ENCODE measurements at places on chromosomes 1 and 21.

- no peak for DNase-seq
These were observed 96.9 kb downstream of the DHRS3 start for GRCh38 chr1:12521096-12521495.

- no peak for DNase-seq
These were observed 75.1 kb upstream of the GRIK1 start for GRCh38 chr21:30014886-30015285.

DNA sequence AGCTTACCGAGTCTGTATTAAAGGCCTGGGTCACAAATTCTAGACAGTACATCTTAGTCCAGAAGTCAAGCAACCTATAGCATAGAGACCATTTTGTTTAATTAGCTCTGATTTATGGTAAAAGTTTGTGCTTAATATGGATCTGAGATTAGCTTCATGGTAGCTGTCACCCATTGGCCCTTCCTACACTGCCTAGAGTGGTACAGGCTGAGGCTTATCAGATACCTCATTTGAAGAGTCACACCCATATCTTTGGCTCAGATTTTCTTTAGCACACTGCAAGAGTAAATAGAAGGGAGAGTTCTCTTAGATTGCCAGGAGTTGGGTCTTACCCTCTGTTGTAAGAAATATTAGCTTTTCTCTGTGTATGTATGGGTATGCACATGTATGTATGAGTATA, 3.6 kb downstream of the AK4 start:
- no peak for DNase-seq

DNA sequence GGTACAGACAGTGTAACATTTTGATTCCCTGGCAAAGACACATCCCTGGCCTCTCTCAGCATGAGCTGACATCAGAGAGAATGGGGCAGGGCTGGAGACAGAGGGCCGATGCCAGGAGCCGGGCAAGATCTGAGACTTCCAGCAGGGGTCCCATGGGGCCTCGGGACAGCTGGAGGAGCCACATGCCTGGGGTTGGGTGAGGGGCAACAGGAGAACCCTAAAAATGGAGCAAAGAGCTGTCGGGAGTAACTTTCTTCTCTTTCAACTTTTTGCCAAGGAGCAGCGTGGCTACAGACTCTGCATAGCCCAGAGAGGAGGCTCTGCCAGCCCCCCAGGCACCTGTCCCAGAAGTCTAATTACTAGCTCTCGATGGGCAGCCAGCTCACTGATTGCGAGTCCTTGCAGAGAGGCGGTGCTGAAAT, 130.8 kb downstream of the LACTBL1 start:
- no peak for DNase-seq

- no peak for DNase-seq
These were observed 1667.8 kb downstream of the KCNT2 start for GRCh38 chr1:194940336-194941030.

GRCh38 chr1:226681652-226682493, 57.2 kb downstream of the ITPKB start:
- no peak for DNase-seq

GRCh38 chr1:200311256-200311655, 98.6 kb downstream of the ZNF281 start:
- no peak for DNase-seq

DNA sequence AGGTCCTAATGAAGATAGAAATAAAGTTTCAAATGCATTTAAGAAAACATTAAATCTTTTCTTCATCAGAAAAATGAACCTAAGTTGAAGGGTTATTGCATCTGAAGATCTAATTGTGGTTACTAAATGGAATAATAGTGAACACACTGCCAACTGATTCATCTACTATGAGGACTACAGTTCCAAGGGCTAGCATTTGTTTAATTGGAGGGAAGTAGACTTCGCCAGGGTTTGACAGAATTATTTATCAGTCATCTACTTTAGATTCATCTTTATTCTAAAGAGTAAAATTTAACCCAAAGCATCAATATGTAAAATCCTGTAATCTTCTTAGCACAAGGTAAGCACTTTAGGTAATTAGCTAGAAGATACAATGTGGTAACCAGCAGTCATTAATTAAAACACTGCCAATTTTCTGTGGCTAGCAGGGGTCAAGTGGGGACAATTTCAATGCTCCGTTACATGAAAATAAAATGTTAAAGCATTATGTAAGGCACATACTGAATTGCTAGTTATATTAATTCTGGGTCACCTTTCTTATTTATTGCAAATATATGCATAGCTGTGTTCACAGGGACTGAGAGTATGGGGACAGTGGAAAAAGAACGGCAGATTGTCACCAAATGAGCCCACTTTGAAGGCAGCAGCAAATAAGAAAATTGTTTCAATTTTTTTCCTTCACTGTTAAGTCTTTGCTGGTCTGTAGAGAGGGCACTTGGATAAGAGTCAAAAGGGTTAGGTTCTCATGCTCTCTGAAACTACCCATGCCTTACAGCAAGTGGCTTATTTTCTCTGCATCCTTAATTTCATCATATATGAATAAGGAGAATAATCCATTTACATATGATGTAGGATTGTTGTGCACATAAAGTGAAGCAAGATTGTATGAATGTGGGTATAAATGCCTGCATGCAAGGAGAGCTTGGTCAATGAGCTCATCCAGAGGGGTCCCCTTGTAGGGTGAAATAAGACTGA, 416.0 kb downstream of the PCP4 start:
- no peak for DNase-seq

- no peak for DNase-seq
These were observed 10.3 kb upstream of the CFAP126 start for GRCh38 chr1:161378014-161378413.

DNA sequence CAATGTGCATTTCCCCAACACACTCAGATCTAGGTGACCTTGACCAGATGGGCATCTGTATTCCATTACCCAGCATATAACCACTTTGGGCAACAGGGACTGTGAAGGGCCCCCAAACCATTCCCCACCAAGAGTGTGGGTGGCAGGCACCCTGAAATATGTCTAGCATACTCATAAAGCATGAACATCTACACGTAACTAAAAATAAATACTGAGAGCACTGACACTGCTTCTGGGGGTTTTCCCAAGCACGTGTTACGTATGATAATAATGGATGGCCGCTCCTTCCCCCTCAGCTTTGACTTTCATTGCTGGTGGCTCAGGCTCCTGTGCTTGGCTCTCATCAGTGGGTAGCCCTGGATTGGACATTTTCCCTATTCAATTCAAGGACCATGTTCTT, 39.1 kb downstream of the IGSF3 start:
- no peak for DNase-seq

GRCh38 chr1:183744132-183744913, 60.6 kb upstream of the RGL1 start:
- no peak for DNase-seq

DNA sequence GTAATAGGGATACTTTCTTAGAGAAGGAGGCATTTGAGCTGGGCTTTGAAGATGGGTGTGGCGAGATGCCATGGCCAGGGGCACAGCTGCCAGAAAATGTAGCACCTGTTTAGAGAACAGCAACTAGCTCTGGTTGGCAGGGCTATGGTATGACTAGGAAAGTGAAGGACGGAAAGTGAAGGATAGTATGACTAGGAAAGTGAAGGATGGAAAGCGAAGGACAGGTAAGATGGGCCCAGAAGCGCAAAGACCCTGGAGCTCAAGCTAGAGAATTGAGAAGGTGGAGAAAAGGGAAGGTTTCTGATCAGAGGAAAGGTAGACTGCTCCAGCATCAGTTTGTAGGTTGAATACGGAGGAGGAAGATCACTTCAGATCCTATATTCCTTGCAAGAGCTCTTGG, 205.4 kb downstream of the SLC35F3 start:
- DNase-seq: no peak

- DNase-seq: no peak
These were observed 80.1 kb upstream of the KCNK2 start for GRCh38 chr1:215002471-215002870.

- no peak for DNase-seq
These were observed 1098.3 kb downstream of the ADGRL2 start for GRCh38 chr1:82899017-82899416.

DNA sequence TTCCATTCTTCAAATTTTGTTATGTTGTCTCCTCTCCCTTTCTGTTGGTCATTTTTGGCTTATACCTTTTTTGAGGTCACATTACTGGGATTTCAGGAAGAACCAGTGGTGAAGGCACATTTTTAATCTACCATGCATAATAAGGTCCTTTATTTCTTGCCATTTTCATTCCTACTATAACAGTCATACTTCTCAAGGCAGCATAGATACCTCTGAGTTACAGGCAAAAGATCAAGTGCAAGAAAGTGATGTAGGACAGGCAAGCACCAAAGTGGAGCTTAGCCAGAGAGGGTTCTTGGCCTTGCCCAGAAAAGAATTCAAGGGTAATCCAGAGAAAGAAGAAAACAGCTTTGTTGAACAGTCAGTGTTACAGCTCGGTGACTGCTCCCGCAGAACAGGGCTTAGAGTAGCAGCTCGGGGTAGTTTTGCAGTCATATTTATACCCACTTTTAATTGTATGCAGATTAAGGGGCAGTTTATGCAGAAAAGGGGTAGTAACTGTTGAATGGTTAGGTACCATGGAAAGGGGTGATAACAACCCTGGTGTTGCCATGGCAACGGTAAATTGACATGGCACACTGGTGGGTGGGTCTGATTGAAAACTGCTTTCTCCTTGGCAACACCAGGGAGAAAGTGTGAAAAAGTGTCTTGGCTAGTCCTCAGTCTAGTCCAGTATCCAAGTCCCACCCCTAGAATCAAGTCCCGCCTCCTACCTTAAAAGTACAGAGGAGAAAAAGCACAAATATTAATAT, 39.6 kb upstream of the DOCK7 start:
- DNase-seq: no peak

DNA sequence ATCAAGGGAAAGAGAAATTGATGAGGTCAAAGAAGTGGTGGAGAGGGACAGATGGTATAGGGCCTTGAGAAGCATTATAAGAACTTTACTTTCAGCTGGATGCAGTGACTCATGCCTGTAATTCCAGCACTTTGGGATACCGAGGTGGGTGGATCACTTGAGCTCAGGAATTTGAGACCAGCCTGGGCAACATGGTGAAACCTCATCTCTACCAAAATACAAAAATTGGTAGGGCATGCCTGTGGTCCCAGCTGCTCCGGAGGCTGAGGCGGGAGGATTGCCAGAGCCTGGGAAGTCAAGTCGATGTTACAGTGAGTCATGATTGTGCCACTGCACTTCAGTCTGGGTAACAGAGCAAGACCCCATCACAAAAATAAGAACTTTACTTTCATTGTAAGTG, 5.7 kb downstream of the TMEM50A start:
- no peak for DNase-seq

DNA sequence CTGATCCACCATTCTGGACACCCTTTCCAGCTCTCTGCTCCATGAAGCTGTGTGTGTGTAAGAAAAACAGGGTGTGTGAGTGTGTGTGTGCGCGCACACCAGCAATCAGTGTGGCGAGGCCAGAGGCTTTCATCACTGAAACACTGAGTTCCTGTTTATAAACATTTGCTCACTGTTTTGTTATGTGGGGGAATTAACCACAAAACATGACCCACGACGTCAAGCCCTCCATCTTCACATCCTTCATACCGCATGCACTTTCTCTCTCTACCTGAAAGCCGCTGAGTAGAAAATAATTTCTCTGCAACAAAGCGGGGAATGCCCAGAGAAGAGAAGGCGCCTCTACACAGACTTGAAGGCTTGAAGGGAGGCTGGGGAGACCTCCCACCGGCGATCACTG, 148.9 kb upstream of the IRF2BP2 start:
- DNase-seq: no peak

GRCh38 chr1:212166644-212167043, 118.6 kb upstream of the PPP2R5A start:
- DNase-seq: no peak

DNA sequence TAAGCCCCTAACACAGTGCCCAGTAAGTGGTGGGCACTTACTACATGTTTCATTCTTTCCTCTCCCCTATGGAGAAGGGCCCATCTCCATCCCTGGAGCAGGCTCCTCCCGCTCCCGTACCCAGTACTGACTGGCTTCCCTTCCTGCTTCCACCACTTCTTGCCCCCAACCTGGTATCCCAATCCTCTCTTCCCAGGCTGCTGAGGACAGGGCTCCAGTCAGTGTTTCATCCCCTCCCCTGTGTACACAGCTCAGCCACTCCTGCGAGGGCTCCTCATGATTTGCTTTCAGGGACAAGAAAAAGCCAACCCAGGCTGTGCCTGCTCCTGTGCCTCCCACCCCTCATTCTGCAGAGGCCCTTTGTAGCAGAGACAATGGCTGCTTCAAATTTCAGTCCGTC, 20.8 kb upstream of the ETV3 start:
- DNase-seq: no peak

DNA sequence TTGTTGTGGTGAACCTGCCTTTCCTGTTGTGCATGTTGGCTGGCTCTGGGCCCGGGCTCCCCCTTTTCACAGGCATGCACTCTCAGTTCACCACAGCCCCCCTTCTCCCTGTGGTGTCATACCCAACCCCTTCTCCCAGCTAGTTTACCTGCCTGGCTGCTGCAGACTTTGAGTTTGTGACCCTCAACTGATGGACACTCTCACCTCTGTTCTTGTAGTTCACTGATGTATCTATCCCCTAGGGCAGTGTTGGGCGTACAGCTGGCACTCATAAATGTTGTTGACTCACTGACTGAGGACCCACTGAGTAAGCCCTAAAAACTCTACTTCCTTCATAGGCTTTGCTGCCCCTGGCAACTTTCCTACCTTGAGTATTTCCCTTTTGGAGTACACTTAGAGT, 54.9 kb downstream of the WDR64 start:
- DNase-seq: no peak

DNA sequence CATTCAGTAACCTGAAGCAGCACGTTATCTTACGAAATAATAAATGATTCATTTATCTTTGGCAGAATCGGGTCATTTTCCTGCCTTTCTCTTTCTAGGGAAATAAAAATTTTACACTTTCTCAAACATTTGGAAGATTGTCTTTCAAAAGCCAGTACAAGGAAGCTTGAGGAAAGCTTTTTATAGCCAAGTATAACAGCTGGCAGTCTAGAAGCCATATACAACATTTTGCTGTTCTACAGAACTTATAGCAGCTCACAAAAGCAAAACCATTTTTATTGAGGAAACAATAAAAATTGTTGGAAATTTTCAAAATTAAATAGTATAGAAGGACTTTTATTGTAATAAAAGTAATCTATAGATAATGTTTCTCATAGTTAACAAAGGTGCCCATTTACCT, 448.6 kb downstream of the SMYD3 start:
- no peak for DNase-seq

- DNase-seq: no peak
These were observed 42.1 kb downstream of the DYRK1A start for GRCh38 chr21:37408464-37409193.

GRCh38 chr21:41579692-41580091, 71.7 kb upstream of the TMPRSS2 start:
- DNase-seq: no peak

DNA sequence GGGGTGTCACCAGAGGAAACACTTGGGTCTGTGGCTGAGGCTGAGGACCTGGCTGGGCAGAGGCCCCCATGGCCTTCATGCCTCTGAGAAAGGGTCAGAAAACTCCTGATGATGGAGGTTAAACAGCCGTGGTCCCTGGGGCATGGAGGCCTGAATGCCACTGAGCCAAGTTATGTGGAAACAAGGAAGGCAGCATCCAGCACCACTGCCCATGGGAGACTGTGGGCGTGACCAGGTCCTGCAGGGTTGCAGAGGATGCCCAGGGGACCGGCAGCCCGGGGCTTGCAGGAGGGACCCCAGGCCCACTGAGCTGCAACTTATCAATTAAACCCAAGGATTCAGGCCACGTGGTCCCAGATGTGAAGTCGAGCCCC, 18.9 kb upstream of the COL6A2 start:
- DNase-seq: no peak

- DNase-seq: no peak
These were observed 8.4 kb downstream of the MYBPH start for GRCh38 chr1:203167026-203167912.

Data from frontal cortex (tissue), 4 donors.